GM12864 (cell line): ENCODE measurements at places on chromosomes 3 and 15.

GRCh38 chr15:26722621-26723160, 50.2 kb downstream of the GABRB3 start:
- DNase-seq, result no peak

DNA sequence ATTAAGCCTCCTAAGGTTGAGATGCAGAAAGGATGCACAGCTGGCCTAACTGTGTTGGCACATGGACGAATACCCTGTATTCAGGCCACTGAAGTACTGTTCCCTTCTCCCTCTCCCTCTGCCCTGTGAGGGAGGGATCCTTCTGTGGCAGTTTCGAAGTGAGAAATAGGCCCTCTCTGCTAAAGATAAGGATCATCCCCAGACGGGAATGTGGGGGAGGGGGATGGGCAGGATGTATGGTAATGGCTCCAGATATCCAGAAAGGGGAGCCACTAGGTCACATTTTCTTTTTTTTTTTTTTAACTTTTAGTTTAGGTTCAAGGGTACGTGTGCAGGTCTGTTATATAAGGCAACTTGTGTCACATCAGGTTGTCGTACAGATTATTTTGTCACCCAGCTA, 463.1 kb downstream of the TBL1XR1 start:
- no peak for DNase-seq

GRCh38 chr15:64478863-64479262, 18.5 kb downstream of the ZNF609 start:
- DNase-seq, result no peak

DNA sequence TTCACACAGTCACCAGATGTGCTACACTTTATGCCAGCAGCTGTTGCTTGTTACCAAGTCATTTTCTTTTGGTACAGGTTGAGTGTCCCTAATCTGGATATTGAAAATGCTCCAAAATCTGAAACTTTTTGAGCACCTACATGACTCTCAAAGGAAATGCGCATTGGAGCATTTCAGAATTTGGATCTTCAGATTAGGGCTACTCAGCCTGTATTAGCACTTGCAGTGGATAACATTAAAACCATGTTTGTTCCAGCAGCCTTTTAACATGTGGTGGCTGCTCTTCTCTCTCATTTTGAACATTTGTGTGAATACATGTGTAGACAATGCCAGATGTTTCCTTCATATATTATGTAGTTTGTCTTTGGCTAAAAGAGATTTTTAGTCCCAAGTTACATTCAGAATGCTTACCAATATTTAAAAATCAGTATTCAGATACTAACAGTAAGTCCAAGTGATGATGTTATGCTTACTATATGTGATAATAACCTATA, 230.9 kb upstream of the UBE2E1 start:
- no peak for DNase-seq

GRCh38 chr3:134080761-134081160, 51.0 kb upstream of the SLCO2A1 start:
- no peak for DNase-seq

GRCh38 chr3:102715030-102715697, 280.3 kb downstream of the ZPLD1 start:
- DNase-seq, result peak; percentile 36

GRCh38 chr3:188656196-188656982, 502.4 kb downstream of the LPP start:
- no peak for DNase-seq

GRCh38 chr3:71684046-71684756, 41.0 kb downstream of the EIF4E3 start:
- DNase-seq, result no peak

DNA sequence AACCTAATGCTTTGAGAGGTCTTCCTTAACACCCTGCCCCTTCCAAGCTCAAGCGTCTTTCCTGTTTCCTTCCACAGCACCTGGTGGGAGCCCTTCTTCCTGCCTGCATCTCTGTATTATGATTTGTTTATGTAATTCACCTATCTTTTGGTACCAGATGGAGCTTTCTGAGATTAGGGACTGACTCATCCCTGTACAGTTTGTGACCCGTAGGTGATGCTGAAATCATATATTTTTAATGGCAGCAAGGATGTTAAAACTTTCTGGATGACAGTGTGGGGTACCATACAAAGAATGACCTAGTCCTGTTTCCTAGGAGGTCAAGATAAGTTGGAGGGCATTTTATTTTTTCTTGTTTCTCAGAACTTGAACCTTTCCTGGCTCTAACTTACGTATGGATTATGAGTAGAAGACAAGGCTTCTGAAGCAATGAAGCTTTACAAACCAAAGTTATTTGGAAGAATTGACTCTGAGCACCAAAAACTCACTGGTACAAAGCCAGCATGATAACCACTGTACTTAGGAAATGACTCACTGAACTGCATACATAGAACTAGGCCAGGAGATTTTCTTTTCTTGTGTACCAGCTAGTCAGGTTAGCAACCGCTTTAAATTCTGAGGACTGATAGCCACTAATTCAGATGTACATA, 46.6 kb downstream of the HHLA2 start:
- peak; percentile 29 for DNase-seq

DNA sequence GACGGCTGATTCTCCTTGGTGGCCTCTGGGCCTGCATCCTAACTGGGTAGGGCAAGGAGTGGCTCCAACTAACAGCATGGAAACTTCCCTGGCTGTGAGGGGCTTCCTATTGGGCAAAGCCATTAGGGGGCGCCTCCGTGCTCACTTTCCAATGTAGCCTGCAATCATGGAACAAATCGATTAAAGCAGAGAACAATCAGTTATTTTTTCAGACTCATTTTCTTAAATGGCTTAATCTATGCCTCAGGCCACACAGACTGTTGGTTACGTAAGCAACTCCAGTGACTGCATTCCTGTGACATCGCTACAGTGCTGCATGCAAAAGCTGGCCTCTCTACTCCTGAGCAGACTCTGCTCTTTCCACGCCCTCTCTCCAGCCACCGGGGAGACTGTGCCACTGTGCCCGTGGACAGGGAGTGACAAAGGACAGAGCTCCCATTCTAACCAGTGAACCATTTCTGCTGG, 278.9 kb downstream of the KLF13 start:
- DNase-seq, result no peak

DNA sequence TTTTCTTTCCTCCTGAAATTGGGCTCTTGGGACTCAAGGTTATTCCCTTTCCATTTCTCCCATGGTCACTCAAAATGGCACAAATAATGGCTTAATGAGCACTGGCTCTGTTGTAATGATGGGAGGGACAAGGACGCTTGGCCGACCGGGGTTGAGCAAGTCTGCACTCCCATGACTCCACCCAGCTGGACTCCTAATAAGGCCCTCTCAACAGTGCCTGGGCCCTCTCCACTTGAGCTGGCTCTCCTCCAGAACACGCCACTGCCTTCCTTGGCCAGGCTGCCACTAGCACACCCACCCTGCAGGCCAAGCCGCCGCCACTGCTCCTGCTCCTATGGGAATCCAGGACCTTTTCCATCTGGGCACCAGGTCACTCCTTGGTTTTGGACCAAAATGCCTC, 42.3 kb downstream of the ADCY5 start:
- no peak for DNase-seq

- DNase-seq, result no peak
Observed at GRCh38 chr15:98917417-98917816, 90.2 kb downstream of the PGPEP1L start.

DNA sequence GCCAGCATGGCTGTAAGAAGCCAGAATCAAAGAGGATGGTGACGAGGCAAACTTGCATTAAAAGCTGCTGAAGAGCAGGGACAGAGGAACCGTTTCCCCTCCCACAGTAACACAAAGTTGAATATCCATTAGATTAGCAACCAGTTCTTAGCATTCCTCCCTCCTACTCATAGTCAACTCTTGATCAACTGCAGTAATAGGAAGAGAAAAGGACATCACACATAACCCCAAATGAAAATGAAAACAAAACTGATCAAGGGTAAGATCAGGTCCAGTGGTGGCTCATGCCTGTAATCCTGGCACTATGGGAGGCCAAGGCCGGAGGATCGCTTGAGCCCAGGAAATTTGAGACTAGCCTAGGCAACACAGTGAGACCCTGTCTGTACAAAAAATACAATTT, 165.2 kb downstream of the GREM1 start:
- DNase-seq, result no peak

GRCh38 chr3:192897005-192897404, 20.7 kb downstream of the MB21D2 start:
- DNase-seq, result no peak

DNA sequence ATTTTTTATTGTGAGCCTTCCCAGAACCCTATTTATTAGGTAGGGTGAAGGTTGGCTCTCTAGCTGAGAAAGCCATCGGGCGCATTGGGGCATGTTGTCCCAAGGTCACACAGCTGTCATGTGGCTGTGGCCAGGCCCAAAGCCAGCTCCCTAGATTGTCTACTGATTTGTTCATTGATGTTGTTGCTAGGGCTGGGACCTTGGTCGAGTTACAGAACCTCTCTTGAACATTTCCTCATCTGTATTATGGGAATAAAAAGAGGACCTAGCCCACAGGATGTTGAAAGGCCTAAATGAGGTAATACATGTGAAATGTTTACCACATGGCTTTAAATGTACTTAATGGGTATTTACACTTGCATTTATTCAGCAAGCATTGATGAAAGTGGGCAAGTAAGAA, 252.5 kb downstream of the SUCLG2 start:
- no peak for DNase-seq

GRCh38 chr3:130901463-130902204, 7.8 kb downstream of the ATP2C1 start:
- DNase-seq, result no peak

DNA sequence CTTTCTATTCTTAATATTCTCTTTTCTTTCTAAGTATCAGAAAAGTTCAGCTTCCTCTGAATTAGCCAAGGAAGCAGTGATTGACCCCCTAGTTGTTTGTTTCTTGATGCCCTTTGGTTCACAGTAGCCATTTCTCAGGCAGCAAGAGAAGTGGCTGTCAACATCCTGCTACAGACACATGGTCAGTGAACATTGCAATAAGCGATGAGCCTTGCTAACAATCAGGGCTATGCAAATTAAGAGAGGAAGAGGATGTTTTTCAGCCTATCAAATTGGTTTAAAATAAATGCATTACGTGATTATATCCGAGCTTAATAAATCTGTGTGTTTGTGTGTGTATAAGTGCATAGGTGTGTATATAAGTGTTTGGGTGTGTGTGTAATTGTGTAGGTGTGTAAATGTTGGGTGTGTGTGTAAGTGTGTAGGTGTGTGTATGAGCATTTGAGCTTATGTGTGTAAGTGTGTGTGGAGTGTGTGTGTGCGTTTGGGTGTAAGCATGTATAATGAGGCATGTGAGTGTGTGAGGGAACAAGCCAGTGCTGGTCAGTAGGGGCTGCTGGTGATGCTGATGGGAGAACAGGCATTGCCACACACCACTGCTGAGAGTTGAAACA, 78.1 kb upstream of the XCR1 start:
- DNase-seq, result no peak

GRCh38 chr3:68163062-68163461, 508.6 kb upstream of the SUCLG2 start:
- no peak for DNase-seq

DNA sequence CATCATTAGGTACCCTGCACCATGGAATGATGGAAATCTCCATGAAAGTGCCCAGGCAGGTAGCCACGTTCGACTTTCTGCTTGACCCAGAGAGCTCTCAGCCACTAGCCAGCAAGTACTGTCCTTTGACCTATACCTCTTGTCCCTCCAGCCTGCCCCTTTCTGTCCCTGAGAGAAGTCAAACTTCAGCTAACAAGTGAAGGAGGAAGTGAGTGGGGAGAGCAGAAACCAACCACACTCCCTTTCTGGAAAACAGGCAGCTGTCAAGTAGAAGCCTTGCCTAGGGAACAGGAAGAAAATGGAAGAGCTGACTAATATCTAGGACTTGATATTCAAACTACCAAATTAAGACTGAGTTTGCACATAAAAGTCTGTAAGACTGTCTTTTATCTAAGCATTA, 30.3 kb upstream of the FSTL1 start:
- DNase-seq, result no peak

DNA sequence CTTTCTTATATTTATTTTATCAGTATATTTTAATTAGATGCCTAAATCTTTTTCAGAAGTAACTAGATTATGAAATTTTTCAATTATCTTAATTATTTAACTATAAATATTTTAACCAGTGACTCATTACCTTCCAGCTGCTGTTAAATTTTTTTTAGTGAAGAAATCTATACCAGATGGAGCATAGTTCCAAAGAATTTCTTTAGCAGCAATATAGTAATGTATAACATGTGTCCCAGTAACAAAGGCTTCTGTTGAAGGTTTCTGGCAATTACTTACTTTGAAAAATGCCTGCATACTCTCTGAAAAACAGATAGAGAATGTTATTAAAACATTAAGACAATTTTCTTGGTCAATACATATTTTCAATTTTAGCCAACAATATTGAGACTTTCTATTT, 45.1 kb upstream of the CP start:
- no peak for DNase-seq

GRCh38 chr3:192841428-192841827, 76.2 kb downstream of the MB21D2 start:
- DNase-seq, result no peak

- no peak for DNase-seq
Observed at GRCh38 chr3:47418167-47419082, 37.6 kb downstream of the PTPN23 start.

DNA sequence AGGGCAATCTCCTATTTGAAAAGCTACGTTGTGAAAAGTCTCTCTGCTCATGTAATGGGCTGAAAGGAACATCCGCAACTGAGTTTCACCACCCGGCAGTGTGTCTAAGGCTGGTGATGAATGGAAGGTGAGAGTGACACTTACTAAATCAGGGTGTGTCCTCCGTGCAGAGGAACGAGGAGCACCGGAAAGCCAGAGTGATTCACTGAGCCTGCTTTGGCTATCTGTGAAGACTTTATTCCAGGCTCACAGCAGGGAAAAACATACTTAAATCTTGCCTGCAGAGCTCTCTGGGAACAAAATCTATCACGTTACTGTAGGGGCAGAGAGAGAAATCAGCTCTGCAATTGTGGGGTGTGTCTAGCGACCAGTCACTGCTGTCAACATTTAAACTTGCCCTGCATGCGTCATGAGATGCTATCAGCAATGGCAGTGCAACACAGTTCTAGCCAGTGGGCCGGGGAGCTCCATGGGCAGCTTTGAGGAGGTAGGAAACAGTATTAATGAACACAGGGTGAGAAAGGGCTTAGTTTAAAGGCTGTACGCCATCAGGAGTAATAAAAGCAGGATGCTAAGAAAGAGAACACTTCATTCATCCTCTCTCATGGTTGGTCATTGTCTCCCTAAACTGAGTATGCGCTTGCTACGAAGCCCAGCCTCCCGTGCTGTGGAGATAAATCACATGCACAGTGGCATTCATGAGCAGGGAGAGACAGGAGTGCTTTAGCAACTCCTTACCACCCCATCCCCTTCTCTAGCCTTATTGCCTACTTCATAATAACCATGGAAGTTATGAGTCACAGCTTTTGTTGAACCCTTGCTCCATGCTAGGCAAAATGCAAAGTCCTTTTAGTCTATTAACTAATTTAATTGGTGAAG, 542.7 kb upstream of the ADAMTS9 start:
- no peak for DNase-seq

- no peak for DNase-seq
Observed at GRCh38 chr3:32340611-32341365, 50.9 kb upstream of the CMTM7 start.

DNA sequence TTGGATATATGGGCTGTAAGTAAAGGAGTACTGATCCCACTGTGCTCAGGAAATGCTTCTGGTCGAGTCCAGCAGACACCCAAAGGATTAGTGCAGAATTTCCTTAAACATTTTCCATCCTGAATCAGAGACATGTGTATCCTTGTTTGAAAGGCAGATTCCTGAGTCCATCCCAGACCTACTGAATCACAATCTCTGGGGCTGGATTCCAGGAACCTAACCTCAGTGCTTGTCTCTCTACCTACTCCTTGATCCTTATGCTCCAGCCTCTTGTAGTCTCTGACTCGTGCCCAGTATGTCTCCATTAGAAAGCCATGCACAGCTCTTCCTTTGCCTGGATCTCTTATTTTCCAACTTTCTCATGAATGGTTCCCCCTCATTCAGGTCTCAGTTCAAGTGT, 585.8 kb downstream of the NLGN1 start:
- DNase-seq, result no peak
